ENCODE measurements at places on chromosomes 16 and 17.

- DNase-seq: peak; percentile 18
Observed at GRCh38 chr17:27630607-27631410, at the start of gene LGALS9. LGALS9 (plus strand) TSS chr17:27631188; CDS start chr17:27631266, 78 bp downstream.

DNA sequence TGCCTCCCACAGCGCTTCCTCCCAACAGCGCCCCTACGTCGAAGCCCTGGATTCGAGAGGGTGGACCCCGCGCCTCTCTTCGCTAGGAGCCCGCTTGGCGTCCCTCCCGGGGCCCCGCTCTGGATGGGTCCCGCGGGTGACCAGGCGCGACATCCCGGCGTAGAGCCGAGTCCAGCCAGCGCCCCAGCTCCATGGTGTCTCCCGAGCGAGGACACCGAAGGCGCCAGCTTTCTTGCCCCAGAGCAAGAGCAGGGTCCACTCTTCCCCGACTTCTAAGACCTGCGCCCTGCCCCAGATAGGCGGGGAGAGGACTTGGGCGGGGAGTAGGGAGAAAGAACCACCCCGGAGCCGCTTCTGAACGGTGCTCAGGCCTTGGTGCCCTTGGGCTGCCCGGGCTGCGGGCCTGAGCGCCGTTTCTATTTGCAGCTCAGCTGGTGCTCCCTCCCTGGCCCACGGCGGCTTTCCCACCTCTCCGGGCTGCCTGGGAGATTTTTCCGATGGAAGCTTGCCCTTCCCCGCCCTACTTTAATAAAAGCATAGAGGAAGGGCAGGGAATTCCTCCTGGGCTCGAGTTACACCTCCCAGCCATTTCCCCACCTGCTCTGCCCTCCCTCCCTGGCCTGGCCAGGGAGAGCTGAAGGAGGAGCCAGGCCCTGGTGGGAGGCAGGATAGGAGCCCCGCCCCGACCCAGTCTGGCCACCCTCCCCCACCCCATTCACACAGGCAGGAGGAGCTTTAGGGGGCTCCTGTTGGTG lies 1.8 kb downstream of the MMP15 start:
- no peak for DNase-seq

- DNase-seq: no peak
Observed at GRCh38 chr17:36687736-36688135, 86.4 kb downstream of the MRM1 start.

DNA sequence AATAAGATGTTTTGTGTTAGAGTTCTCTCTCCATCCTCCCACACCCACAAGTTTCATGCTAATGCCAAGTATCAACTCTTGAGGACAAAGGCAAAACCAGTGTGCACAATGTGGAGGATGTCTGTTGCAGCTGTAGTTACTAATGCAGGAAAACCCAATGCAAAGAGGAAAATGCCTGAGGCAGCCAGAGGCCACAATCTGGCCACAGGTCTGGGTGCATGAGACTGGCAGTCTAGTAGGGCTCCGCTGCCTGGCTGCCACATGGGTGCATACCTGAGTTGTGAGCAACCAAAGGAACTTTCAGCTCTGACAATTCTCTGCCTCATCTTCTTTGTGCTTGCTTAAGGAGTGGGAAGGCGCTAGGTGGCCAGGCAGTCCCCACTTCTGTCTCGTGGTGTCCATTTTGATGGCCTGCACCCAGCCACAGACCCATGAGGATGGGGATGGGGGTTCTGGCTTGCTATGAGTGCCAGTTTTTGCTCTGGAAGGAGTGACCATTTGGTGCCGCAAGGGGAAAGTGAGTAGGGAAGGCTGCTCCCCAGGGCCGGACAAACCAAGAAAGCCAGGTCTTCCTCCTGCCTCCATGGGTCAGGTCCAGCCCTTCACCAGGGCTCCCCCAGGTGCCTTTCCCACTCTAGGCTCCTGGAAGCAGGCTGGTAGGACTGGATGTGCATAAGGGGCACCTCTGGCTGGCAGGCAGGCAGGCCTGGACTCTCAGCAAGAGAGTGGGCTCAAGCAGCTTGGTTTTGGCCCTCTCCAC lies 4.2 kb upstream of the GFOD2 start:
- DNase-seq: no peak

DNA sequence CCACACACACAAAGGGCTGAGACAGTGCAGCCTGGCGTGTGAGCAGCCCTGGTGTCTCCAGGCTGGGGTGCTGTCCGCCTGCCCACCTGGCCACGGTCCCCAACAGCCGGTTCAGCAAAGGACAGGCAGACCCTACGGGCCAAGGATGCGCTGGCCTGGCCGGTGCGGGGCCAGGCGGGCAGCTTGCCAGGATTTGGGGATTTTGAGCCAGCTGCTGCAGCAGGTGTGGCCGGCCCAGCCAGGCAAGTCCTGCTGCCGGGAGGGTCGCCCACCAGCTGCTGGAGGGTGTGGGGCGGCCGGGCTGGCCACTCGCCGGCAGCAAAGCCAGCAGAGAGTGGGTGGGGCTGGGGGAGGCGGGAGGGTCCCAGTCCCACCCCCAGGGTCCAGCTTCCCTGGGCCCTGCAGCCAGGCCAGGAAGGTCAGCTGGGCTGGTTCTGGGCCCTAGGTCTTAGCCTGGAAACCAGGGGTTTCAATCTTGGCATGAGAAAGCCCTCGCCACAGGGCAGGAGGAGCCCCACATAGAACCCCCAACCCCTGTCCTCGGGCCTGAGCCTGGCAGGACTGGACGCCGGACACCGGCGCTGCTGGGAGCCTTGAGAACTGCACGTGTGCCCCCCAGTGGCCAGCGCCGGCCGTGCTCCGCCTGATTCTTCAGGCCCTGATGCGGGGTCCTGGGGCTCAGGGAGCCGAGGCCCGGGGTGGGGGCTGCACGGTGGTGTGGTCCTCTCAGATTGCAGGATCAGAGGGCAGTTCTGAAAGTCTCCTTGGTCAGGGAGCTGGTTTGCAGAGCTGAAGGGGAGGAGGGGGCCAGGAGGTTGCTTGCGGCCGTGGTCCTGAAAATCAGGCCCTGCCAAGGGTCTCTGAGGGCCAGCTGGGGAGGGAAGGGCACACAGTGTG lies 17.6 kb upstream of the SSTR5 start:
- peak; percentile 57 for DNase-seq

DNA sequence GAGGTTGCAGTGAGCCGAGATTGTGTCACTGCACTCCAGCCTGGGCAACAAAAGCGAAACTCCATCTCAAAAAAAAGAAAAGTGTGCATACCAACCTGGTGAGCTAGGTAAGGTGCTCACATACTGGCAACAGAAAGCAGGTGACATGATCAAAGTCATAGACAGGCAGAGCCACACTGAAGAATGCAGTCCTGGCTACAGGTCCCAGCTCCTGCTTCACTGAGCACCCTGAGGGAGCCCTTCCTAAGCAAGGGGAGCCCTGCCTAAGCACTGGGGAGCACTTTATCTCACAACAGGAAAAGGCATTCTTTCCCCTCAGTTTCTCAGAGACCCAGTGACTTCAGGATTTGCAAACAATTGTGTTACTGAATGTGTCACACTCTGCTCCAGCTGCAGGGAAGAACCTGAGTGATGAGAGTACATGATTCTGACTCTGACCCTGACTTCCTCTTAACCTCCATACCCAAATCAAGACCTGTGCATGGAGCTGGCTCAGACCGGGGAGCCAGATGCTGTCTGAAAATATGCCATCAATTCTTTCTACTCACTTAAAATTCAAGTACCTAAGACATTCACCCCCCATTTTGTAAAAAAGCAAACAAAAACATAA lies 40.5 kb downstream of the ANKRD11 start:
- DNase-seq: no peak

DNA sequence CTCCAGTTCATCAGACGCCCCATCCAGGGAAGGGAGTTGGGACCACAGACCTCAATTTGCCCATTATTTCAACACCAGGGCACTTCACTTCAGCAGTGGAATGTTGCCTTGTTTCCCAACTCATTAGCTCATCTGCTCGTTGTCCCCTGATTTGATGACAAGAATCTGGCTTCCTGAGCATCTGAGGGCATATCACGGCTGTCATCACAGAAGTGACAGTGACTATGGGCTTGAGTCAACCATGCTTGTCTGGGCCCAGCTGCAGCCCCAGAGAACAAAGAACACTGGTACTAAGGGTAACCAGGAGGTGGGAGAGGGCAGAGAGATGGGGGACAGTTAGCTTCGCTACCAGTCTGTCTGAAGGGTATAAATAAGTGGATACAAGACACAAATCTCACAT lies 266.0 kb upstream of the SDK2 start:
- DNase-seq: no peak

GRCh38 chr17:34885076-34885475 lies 76.2 kb downstream of the CCT6B start:
- no peak for DNase-seq

DNA sequence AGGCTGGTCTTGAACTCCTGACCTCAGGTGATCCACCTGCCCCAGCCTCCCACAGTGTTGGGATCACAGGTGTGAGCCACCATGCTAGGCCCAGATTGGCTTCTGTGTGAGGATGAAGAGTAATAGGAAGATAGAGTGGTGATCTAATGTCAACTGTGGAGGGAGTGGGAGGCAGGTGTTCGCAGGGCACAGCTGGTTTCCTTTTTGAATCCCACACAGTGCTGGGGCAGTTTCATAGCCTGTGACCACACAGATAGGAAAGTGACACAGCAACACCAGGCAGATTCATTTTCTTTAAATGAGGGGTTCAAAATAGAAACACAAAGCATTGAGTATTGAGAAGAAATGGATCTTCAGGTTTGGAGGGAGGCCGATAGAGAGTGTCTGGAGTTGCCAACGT lies 540.3 kb downstream of the WWOX start:
- no peak for DNase-seq

- DNase-seq: no peak
Observed at GRCh38 chr16:54335230-54335629, 48.6 kb upstream of the IRX3 start.

DNA sequence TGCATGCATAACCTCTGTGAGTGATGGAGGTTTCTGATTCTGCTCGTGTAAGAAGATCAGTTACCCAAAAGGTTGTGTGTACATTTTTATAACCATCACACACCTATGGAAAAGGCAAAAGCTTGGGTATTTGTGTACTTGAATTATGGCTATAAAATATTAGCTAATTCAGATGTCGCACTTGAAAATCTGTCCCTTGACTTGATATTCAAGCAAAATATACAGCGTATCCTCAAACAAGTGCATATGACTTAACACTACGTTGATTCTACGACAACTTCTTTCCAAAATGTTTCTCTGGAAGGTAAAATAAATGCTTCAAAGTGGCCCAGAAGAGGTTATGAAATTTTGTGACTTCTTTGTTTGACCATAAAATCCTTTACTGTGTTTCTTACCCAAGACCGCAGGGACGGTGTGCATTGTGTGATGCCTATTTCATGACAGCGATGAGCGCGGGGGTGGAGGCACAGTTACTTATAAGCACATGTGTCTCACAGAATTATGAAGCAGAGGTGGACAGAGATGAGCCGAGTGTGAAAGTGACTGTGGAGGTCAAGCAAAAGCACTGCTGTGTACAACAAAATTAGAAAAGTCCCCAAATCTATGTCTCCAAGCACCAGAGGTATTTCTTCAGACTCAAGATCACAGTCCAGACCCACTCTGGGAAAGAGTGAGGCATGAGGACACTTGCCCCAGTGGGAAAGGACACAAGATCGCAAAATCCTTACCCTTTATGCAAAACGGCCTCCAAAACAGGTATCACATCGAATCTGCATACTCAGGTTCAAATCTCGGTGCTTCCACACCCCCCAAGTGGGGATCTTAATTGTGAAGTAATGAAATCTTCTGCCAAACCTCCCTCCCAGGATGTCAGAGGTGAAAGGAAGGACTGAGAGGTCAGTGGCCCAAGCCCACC lies 4.1 kb upstream of the HOXB9 start:
- no peak for DNase-seq

DNA sequence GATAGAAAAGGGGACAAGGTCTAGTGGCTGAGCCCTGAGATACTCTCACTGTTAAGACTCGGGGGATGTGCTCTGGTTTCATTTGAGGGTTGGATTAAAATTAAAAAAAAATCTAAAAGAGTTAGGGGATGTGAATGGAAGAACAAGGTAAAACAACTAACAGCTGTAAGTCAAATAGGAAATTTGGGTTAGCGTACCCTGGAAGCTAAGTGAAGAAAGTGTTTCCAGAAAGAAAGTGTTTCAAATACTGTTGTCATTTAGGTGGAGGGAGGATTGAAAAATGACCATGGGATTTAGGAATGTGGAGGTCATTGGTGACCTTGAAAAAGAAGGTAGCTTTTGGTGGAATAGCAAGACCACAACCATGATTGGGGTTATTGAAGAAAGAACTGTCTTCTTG lies 37.7 kb downstream of the PPM1D start:
- DNase-seq: no peak

DNA sequence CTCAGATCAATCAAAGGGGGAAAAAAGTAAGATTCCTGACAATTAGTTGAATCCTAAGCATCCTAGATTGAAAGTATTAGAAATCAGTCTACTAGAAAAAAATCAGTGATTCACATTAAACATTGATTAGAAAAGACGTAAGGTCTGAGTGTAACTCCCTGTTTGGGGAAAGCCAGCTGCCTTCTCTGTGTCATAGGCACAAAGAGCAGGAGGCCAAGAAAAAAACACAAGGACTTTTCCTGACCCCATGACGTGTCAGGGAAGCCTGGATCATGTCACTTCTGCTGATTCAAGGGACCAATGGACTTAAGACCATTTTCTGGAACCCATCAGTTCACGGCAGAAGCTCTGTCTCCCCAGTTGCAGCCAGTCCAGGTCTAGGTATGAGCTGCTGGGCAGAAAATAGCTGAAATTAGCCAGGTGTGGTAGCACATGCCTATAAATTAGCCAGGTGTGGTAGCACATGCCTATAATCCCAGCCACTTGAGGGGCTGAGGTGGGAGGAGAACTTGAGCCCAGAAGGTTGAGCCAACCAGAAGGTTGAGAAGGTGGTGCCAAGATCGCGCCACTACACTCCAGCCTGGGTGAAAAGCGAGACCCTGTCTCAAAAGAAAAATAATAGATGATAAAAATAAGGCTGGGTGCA lies 35.9 kb downstream of the RANBP10 start:
- no peak for DNase-seq

GRCh38 chr17:66459811-66460270 lies 157.4 kb downstream of the PRKCA start:
- peak; percentile 28 for DNase-seq

GRCh38 chr16:31022544-31023251 lies 10.7 kb upstream of the STX4 start:
- DNase-seq: no peak

- DNase-seq: no peak
Observed at GRCh38 chr17:14211801-14212200, 24.9 kb downstream of the CDRT15 start.

DNA sequence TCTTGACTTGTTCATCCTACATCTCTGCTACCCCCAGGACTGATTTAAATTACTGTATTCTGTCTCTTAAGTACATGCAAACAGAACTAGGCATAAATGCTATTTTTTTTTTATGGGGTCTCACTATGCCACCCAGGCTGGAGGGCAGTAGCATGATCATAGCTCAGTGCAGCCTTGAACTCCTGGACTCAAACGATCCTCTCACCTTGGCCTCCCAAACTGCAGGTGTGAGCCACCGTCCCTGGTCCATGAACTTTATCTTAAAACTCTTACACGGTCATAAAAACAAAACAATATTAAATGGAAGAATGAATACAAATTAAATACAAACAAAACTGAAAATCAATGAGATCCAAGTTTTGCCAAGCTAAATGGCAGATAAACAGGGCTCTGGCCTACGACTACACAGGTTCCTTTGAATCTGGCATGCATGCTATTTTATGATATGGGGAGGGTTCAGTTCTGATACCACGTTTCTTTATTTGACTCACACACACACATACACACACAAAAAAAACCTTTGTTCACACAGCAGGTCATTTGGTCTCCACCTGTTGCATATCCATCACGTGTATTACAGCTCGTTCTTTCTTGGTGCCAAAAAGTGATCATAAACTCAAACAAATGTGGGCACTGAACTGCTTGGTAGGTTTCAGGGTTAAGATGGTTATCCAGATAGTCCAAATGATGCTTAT lies 1.1 kb upstream of the PKD1L3 start:
- DNase-seq: no peak

GRCh38 chr17:82001571-82002056 lies 21.1 kb downstream of the CENPX start:
- DNase-seq: no peak

All from activated CD4-positive, alpha-beta T cell treated with anti-CD3 and anti-CD28 coated beads, Interleukin-2, amount 50 U/mL, for 48 hours (primary cell).